CD8-positive, alpha-beta memory T cell (primary cell): ENCODE measurements at places on chromosomes 2 and 18. TPM values are rescaled to one million over a fixed set of nuclear protein-coding genes. Genes with fewer than 3 reads are reported as not detected.

Gene SMAD7
- total RNA-seq: 23.3 TPM

Gene IL1R2
- total RNA-seq: 1.4 TPM

- DNase-seq: no peak
Measured at GRCh38 chr2:170743530-170744239, 26.5 kb upstream of the ERICH2 start.

GRCh38 chr2:144520756-144521487, 1.0 kb upstream of the ZEB2 start:
- DNase-seq: no peak

DNA sequence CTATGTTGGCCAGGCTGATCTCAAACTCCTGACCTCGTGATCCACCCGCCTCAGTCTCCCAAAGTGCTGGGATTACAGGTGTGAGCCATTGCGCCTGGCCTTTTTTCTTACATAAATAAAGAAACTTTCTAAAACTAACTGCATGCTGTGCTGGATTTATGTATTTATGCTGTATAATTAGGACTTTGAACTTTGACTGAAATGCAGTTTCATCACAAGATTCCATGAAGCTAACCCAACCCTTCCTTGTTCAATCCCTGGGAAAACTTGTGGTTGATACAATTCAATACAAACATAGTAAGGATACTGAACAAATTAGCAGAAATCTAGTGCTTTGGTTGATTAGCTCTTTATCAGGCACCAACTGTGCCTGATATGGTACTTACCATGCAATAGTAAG, 20.9 kb upstream of the SLC35F5 start:
- DNase-seq: no peak

GRCh38 chr18:77323640-77324299, 74.1 kb downstream of the GALR1 start:
- no peak for DNase-seq

Gene GCG
- not detected for total RNA-seq

GRCh38 chr18:24039671-24040070, 25.1 kb downstream of the TTC39C start:
- no peak for DNase-seq

Gene CROCC2
- not detected for total RNA-seq

DNA sequence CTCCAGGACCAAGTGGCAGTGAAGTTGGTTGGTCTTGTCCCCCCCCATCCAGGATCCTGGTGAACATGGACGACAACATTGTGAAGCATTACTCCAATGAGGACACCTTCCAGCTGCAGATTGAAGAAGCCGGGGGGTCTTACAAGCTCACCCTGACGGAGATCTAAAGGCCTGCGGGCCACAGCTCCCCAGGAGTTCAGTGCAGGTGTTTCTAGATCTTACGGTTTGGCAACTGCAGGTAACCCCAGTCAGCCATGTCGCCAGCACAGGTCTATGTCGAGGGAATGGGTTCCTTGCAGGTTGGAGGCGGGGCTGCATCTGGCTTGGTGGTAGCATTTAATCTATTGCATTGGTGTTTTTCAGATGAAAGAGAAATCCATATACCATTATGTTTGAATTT, 42.8 kb upstream of the KLF11 start:
- DNase-seq: no peak

DNA sequence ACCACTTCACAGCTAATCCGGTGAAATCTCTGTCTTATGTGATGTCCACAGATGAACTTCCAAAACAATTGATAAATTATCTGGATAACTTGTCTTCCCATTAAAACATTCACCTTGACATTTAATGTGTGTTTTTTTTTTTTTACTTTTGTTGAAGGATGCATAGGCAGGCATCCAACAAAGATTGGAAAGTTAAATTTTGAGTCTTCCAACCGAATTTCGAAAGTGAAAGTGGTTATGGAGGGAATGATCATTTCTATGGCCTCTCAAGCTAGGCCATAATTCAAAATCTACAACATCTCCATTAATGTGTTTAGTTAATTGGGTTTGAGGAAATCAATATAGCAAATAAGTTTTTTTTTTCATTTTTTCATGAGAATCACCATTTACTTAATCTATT, 1495.5 kb upstream of the ACVR2A start:
- DNase-seq: no peak
